BE2C (cell line): ENCODE measurements at places on chromosomes 2 and 18.

DNA sequence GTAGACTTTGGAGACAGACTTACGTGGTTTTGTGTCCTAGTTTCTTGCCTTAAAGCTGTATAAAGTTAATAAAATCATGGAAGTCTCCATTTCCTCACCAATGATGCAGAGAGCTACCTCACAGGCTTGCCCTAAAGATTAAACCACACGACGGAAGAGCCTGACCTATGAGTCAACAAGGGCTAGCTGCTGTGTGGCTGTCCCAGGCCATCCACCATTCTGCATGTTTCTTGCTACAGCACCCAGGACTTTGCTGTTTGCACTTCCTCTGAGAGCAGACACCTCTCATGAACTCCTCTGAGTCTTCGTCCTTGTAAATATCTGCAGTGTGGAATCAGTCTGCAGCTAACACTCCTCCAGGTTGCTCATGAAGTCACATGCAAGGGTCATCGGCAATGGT is 160.0 kb upstream of the TRIB2 start:
- no peak for DNase-seq

DNA sequence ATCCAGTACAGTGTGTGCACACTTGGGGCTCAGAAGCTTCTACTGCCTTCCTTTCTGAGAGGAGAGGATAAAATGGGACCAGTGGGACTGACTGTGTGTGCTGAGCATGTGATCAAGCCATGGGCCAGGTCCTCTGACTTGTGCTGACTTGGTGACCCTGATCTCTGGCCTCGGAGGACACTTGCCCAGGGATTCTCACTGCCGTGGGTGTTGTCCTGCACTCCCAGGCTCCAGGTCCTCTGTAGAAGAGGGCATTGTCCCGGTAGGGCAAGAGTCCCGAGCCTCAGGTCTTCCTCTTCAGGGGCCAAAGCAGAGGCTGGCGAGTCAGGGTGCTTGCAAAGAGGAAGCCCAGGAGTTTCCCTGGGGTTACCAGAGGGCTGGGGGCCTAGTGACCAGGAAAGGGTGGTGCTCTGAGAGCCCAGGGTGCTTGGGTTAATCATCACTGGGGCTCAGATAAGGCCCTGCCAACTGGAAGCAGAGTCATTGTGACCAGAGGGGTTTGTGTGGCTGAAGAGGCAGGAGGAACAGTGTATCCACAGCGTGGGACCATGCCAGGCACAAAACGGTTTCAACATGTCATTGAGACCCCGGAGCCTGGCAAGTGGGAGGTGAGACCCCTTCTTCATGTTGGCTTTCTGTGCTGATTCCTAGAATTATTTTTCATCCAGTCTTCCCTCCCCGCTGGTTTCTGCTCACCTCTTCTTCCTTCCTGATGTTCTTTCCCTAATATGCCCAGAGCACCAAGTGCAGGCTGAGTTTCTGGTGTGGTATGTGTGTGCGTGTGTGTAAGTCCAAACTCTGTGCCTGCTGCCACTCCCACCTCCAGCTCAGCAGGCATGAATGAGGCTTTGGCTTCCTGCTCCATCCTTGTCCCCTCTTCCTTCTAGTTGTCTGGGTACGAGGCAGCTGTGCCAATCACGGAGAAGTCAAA is at the start of gene GCKR:
GCKR (plus strand) TSS at position 483 of the 931 bp plus-strand sequence; CDS start at position 549, 66 bp downstream.
- DNase-seq, result no peak

DNA sequence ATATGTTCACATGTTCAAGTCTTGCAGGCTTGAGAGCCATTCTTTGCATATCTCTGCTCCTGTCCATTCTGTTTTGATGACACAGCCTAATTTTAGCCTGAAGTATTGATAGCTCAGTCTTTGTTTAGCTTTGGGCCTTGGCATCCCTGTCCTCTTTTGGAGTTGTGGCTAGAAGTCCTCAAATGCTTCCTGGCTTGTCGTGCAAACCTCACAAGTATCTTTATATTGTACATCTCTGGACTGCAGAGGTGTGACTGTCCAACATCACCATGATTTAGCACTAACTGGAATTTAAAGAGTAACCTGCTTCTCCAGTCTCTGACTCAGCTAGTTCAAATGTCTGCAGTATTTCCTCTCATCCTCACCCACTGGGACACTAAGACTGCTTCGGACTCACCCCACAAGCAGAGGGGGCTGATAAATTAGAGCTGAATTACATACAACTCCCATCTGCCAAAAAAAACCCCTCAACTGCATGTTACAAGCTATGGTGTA is 11.7 kb downstream of the PFN4 start:
- no peak for DNase-seq

- DNase-seq, result no peak
Observed at GRCh38 chr2:53672881-53673522, 94.6 kb upstream of the CHAC2 start.

GRCh38 chr18:56286775-56287325 is 351.5 kb downstream of the TXNL1 start:
- no peak for DNase-seq

DNA sequence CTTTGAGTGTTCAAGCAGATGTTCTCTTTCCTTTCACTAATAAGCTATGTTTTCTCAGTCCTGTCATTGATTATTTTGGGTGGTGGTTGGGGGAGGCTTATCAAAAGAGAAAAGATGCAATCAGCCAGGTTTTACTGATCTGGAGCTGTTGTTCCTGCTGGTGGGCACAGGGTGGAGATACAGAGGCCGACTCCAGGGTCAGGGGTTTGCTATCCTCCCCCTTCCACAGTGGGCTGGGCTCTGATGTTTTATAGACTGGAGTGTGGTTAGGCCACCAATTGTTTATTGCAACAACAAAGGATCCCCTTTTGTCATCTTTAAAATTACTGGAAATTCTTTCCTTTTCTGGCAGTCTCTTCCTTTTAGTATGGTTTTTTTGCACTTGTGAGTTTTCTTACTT is 120.5 kb downstream of the TANC1 start:
- DNase-seq, result no peak

- DNase-seq, result peak; percentile 42
Observed at GRCh38 chr2:96091141-96091710, 25.1 kb downstream of the ADRA2B start.

DNA sequence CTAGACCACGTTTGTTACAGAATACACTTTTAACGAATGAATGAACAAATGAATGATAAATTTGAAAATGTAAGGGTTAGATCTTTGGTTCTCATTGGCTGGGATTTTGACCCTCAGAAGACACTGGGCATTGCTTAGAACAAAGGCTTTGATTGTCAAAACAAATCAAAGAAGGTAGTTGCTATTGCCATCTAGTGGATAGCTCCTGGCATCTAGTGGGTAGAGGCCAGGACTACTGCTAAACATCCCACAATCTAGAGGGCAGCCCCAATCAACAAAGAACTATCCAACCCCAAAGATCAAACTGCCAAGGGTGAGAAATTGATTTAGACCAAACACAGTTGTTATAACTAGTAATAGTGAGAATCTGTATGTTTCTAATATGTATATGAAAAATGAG is 552.3 kb downstream of the KCNJ3 start:
- DNase-seq, result no peak

DNA sequence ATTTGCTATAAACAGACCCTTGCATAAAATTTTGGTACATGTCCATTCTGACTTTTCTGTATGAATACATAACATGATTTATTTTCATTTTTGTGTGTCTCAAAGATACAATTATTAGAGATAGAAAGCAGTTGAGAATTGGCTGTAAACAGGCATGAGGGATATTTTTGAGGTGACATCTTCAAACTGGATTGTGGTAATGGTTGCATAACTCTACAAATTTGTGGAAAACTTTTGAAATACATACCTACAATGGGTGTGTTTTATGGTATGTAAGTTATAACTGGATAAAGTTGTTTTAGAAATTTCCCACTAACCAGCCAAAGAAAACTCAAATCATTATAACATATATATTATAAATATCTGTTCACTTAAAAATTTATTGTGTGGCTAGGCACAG is 39.6 kb downstream of the GREB1L start:
- no peak for DNase-seq

- DNase-seq, result no peak
Observed at GRCh38 chr18:8406868-8407250, 202.4 kb upstream of the RAB12 start.

DNA sequence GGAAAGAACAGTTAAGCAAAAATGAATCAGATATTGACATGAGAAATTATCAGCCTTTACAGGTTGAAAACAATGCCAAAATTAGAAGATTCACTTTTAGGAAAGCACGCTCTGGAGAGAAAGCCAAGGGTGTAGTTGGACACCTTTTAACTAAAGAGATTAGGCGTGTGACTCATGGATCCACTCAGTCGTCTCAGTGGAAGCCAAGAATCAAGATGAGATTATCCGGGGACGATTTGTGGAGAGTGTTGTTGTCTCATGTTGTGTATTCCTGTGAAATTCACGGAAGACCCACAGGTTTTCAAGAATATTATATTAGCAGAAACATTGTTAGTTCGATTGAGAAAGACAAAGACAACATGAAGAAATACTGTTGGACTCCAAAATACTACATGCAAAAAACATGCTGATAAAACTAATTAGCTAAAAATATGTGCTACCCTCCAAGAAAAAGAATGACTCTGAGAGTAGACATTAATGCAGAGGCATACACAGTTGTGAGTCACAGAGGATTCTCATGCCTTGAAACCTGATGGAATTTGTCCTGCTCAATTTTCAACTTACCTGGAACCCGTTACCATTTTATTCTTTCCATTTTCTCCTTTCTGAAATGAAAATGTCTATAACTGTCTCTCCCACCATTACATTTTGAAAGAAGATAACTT is 192.1 kb upstream of the RND3 start:
- no peak for DNase-seq

DNA sequence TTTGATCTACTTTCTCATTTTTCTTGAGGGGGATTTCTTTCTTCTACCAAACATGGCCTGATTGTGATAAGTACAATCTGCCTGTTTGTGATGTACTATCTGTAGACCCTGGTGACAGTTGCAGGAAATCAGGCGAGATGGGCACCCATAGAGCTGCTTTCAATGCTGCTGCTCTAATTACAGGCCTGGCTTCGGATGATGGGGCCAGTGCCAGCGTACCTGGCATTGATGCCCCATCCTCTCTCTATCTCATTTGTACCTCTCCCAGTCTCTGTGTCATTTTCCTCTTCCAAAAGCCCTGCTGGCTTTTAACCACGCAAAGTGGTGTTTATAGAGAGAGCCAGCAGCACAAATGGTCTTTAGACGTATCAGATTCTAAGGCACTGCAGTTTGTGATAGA is 69.9 kb downstream of the KCTD18 start:
- DNase-seq, result no peak

GRCh38 chr2:25168256-25169072 is at the start of gene POMC:
Gene POMC, minus strand, starts transcription at chr2:25168580. Its CDS starts 3,808 bp downstream, at chr2:25164772.
- peak; percentile 49 for DNase-seq

GRCh38 chr18:59562751-59563150 is 134.5 kb downstream of the CCBE1 start:
- DNase-seq, result no peak

- no peak for DNase-seq
Observed at GRCh38 chr2:132652474-132652873, 17.5 kb downstream of the LYPD1 start.

- no peak for DNase-seq
Observed at GRCh38 chr18:58228176-58228575, 184.2 kb downstream of the NEDD4L start.

DNA sequence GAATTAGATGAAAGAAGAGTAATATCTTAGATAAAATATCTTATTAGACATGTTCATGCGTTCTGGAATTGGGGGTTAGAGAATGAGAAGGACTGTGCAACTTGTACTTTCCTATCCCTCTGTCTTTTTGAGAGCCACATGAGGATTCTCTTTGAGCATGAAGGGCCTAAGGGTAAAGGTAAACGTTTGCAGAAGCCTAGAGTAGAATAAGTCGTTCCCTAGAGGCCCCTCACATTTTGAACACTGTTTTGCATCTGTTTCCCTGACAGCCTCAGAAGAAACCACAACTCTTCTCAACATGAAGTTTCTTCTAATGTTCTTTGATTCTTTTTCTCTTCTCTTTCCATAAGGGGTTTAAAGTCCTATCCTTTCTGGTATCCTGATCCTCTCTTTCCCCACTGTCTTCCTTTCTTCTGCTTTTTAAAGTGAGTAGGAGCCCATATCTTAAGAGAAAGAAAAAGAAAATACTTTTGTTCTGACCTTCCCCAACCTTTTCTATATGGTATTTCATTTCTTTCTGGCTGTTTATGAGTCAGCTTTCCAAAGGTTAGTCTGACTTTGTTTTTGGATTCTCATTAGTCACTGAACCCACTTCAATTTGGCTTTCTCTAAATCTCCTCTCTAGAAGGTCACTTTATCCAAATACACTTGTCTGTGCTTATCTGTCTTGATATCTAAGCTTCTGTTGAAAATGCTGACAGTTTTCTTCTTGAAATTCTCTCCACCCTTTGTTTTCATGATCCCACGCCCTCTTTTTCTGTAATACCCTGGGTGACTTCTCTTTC is 34.8 kb downstream of the PPP1R1C start:
- DNase-seq, result no peak

- DNase-seq, result no peak
Observed at GRCh38 chr2:224242561-224242960, 159.3 kb downstream of the FAM124B start.

DNA sequence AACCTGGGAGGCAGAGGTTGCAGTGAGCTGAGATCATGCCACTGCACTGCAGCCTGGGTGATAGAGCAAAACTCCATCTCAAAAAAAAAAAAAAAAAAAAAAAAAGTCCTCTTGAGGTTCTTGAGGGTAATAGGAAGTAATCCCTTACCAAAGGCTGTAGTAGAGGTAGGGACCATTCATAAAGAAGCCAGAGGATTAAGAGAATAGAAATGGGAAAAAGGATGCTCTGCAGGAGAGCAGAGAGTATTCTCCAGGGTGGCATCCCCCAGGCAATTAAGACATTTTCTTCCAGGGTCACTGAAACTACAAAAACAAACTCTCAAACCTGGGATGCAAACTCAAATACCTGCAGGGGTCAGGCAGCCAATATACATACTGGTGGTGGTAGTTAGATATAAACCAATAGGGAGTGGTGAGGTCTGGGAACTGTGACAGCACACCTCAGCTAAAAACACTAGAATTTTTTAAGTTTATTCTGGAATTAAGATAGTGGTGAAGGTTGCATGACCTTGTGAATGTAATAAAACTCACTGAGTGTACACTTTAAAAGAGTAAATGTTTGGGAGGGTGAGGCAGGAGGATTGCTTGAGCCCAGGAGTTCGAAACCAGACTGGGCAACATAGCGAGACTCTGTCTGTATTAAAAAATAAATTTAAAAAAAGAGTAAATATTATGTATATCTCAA is 24.7 kb downstream of the RAPH1 start:
- DNase-seq, result no peak

DNA sequence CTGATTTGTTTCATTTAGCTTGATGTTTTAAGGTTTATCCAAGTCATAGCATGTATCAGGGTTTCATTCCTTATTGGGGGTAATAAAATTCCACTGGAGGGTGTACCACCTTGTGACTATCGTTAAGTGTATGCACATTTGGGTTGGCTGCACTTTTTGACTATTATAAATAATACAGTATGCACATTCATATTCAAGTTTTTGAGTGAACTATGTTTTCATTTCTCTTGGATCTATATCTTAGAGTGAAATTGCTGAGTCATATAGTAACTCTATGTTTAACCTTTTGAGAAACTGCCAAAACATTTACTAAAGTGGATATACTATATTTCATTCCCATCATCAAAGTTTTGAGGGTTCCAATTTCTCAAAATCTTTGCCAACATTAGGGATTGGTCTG is 952.7 kb downstream of the TDRD15 start:
- DNase-seq, result no peak
